ENCODE measurements at places on chromosomes 7 and 10.
A peak's percentile ranks its signal among the peaks of the same experiment; 100 is the strongest.

- DNase-seq = no peak
These were observed 17.4 kb downstream of the SLC13A4 start for GRCh38 chr7:135710417-135711138.

GRCh38 chr7:137860542-137860941 lies 13.8 kb upstream of the DGKI start:
- DNase-seq = no peak

DNA sequence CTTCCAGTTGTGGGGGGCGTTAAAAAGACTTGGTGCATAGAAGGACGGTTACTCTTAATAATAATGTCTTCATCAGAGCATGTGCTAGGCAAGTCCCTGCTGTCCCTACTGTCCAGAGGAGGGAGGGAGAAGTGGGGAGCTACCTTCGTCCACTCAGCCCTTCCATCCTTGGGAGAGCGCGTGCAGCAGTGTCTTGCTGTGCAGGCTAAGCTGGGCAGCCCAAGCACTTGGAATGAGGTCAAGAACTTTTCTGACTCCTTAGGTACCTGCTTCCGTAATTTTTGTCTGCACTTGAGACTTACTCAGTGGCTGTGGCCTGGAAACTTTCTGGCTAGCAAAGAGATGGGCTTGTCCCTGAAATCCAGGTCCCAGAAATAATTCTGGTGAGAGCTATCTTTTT lies 265.9 kb upstream of the SORCS1 start:
- no peak for DNase-seq

- peak; percentile 10 for DNase-seq
These were observed 348.1 kb downstream of the GATA3 start for GRCh38 chr10:8402576-8402975.

GRCh38 chr10:96719850-96720421 lies 378 bp downstream of the PIK3AP1 start:
- no peak for DNase-seq

DNA sequence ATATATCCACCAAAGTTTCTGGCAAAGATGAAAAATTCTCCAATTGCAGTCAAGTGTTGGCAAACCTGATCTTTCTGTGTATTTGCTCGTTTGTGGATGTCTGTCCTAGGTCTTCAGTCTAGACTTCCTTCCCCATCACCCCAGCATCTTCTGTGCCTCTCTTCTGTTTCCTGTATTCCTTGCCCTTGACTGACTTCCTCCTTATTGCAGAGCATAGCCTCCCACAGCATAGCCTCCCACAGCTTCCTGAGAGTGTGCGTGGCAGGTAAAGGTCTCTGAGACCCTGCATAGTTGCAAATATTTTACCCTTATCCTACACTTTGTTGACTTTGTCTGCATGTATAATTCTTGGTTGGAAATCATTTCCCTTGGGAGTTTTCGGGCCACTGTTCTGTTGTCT lies 18.4 kb downstream of the SLC18A2 start:
- no peak for DNase-seq

DNA sequence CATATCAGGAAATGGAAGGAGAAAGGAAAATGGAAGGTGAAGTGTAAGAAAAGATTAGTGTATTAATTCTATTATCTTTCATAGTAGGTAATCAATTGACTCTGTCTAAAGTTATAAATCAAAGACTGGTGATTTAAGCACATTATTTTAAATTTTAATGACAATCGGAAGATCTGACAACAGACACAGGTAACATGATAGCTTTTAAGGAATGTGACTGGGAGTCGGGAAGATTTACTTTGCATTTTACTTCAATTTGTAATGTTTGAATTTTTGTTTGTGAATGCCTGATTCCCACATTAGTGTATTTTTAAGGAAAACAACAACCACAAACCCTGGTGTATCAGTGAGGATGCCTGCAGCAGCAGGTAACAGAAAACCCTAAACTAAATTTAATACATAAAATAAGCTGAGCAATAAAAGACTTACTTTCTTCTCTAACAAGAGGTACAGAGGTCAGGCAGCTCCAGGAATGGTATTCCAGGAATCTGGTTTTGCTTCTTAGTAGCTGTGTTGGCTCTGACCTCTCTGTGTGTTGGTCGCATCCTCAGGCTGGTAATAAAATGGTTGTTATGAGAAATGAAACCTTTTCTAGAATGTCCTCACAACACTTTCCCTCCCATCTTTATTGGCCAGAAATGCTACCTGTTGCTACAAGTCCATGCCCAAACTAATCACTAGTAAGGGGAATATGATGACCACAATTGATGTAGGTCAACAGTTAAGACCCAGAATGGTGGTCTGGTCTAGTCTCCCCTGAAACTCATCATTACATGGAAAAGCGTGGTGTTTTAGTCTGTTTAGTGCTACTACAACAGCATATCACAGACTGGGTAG lies 12.2 kb downstream of the DNAJB9 start:
- peak; percentile 9 for DNase-seq

GRCh38 chr10:132309471-132309865 lies 1.7 kb upstream of the STK32C start:
- DNase-seq = no peak

DNA sequence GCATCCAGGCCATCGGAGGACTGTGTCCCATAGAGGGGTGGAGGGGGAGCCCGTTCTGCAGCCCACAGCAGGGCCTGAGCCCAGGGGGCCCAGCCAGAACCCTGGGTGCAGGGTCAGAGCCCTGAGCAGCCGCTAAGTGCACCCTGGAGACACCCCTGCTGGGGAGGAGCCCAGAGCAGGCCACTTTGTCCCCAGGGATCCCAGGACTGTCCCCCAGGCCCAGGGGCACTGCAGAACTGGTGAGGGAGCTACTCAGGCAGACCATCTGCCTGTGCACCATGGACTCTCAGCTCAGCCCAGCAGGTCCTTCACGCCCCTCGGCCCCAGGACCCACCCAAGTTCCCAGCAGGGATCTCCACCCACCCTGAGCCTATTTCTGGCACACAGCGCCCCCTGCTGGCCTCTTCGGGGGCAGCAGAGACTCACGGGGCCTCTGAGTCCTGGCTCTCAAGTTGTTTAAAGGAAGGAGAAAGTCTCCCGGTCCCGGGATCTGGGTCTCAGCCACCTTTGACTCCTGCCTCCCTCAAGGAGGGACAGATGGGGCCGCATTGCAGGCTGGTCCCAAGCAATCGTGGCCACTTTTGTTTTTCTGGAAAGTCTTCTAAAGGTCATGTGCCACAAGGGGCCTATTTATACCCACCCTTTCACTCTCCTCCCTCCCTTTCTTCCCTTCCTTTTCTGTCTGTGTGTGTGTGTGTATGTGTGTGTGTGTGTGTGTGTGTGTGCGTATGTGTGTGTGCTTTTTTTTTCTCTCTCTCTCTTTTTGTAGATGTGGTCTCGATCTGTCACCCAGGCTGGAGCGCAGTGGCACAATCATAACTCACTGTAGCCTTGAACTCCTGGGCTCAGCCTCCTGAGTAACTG lies 90.3 kb downstream of the MYL10 start:
- peak; percentile 27 for DNase-seq

GRCh38 chr7:155224116-155224811 lies 73.4 kb upstream of the INSIG1 start:
- DNase-seq = no peak

- DNase-seq = no peak
These were observed 55.7 kb upstream of the PRSS58 start for GRCh38 chr7:142313528-142313927.

- DNase-seq = no peak
These were observed 63.5 kb downstream of the RABGEF1 start for GRCh38 chr7:66804001-66804400.

GRCh38 chr10:19817231-19817933 lies 1.1 kb downstream of the PLXDC2 start:
- DNase-seq = no peak

DNA sequence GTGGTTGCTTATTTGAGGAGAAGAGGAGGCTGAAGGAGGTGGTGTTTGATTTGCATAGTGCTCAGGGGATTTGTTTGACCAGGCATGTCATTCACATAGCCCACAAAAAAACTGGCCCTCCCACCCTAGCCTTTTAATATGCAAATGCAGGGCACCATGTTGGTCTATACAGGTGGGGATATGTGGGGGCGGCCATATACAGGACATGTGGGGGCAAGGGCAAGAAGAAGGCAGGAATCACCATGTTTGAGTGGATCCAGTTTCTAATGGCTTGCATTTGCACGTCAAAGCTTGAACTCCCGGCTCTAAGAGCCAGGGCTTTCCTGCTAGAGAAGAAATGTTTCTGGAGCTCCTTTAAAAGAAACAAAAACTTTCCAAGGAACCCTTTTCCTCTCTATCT lies 541.0 kb downstream of the ZWINT start:
- DNase-seq = no peak

GRCh38 chr10:89553064-89553734 lies 17.8 kb upstream of the SLC16A12 start:
- peak; percentile 97 for DNase-seq

DNA sequence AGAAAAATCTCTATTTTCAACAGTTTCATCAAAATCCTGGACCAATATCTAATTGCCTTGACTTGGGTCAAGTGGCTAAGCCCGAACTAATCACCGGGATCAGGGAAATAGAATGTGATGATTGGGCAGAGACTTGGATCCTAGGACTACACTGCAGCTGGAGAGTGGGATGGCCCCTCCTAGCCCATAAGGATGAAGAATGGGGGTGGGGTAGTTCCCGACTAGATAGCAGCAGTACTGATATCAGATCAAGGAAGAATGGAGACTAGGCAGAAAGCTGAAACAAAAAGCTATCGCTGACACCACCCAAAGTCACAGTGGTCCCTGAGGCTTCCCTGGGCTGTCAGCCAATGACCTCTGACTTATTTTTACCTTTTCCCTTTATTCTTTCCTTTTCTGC lies 160.4 kb upstream of the PHYHIPL start:
- no peak for DNase-seq

- DNase-seq = no peak
These were observed 58.6 kb upstream of the FEZF1 start for GRCh38 chr7:122363144-122363543.

Measured in fibroblast of skin of right quadriceps (primary cell).